ENCODE measurements at places on chromosomes 5 and 9.

- DNase-seq, result peak; percentile 94
Observed at GRCh38 chr5:168681556-168682183, 102.5 kb upstream of the PANK3 start.

DNA sequence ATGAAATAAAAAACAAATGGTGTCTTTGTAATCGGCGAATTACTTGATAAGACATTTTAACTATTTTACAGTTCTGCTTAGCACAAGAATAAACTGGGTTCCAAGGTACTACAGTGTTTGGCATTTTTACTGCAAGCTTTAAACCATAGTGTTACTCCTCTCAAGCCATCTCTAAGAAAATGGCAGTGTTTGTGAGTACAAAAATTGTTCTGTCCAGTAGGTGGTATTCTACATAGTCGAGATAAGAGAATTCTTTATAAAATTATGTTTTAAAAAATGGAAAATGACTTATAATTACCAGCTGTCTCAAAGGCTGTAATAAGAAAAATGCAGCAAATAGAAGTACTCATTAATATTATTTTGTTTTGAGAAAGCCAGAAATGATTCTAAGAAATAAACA is 3.2 kb downstream of the SMIM15 start:
- no peak for DNase-seq

DNA sequence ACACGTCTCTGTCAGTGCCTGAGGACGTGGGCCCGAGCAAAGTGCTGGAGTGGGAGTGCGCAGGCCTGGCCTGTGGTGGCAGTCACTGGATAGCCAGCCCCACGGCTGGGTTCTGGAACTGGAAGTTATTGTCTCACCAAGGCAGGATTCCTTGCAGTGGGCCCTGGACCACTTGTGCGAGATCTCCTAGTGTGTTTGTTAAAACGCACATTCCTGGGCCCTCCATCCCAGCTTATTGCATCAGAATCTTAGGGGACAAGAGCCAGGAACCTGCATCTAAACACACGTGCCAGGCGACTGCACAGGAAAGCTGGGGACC is 26.9 kb downstream of the PTPA start:
- no peak for DNase-seq

- peak; percentile 14 for DNase-seq
Observed at GRCh38 chr5:105587963-105588662, 2025.5 kb upstream of the NUDT12 start.

- DNase-seq, result no peak
Observed at GRCh38 chr5:61674378-61674777, 342.3 kb downstream of the ZSWIM6 start.

- no peak for DNase-seq
Observed at GRCh38 chr9:133703591-133704399, 34.4 kb downstream of the SARDH start.

GRCh38 chr9:109805050-109805449 is 25.1 kb downstream of the PALM2AKAP2 start:
- DNase-seq, result no peak

- DNase-seq, result peak; percentile 87
Observed at GRCh38 chr9:116154976-116155697, 1.5 kb downstream of the PAPPA start.

- no peak for DNase-seq
Observed at GRCh38 chr5:121862801-121863200, 11.1 kb downstream of the FTMT start.

GRCh38 chr5:13029211-13029610 is 915.3 kb downstream of the DNAH5 start:
- no peak for DNase-seq

DNA sequence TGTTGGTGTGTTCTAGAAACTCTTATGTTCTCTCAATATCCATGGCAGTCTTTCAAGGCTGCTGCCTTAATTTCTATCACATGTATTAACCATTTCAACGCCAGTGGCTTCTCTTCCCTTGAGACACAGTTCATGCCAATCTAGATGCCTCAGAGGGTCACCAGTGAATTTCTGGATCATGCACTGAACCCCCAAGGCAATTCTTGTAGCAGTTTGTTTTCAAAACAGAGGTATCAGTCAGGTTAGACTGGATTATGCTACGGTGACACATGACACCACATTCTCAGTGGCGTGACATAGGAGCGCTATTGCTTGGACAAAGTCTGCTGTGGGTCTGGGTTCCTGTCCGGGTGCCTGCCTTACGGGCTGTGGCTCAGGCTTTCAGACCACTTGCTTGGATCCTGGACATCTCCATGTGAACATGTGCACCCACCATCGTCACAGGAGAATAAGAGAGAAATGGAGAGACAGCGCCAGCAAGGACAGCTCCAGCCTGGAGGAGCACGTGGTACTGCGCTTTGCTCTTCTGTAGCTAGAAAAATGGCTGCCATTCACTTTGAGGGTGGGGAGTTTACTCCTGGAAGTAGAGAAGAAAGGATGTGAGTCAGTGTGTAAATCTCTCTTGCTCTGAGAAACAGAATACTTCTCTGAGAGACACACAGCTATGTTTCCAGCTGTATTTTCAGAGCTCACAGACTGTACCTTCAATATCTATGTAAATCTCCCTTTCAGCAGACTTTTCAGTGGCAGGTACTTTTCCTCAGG is 329.3 kb upstream of the ADCY2 start:
- no peak for DNase-seq

DNA sequence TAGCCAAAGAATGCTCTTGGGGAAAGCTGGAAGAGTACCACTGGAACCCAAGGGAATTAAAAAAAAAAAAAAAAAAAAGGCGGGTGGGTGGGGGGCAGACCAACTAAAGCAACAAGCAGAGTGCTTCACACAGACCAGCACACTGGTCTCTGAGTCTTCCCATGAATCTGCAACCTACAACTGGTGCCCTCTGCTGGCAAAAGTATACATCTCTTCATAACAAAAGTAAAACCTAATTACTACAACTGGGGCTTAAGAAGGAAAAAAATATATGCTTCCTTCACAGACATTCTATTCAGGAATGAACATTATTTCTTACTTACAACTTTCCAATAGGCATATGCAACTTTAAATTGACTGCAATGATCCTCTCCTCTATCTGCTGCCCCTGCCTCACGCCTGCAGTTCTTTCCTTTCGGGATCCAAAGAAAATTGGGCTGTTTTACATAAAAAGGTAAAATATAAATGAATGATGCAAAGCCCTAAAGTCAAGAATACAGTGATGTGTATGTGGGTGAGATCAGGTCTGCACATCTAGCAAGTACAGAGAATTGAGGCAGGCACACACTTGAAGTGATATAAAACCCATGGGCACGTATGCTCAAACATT is 7.2 kb upstream of the KLHL3 start:
- DNase-seq, result peak; percentile 87

GRCh38 chr9:121483049-121483448 is 16.6 kb downstream of the GGTA1 start:
- DNase-seq, result no peak

- peak; percentile 27 for DNase-seq
Observed at GRCh38 chr5:114448481-114448880, 86.6 kb downstream of the KCNN2 start.

- no peak for DNase-seq
Observed at GRCh38 chr5:96468956-96469355, 35.9 kb upstream of the PCSK1 start.

DNA sequence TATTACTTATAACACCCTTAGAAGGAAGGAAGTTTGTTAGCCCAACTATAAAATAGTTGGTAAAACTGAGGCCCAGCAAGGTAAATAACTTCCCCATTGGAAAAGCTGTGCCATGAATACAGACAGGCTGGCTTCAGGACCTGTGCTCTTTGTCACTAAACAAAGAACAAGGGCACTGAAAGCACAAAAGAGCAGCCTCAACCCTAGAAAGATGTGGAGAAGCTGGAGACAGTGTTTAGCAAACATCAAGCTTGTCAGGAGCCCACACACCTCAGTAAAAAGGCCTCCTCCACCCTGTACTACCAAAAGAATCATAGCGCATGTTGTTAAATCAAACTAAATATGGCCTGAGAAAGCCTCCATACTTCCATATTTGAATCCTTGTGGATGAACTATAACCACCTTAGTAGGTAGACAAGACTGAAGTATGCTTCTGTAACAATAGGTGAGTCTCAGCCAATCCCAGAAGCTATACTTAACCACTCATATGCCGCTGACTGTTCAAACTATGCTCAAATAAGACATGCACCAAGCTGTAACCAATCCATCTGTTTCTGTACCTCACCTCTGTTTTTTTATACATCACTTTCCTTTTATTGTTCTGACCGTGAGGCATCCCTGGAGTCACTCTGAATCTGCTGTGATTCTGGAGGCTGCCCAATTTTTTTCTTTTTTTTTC is 18.4 kb upstream of the SCGB3A2 start:
- DNase-seq, result no peak

DNA sequence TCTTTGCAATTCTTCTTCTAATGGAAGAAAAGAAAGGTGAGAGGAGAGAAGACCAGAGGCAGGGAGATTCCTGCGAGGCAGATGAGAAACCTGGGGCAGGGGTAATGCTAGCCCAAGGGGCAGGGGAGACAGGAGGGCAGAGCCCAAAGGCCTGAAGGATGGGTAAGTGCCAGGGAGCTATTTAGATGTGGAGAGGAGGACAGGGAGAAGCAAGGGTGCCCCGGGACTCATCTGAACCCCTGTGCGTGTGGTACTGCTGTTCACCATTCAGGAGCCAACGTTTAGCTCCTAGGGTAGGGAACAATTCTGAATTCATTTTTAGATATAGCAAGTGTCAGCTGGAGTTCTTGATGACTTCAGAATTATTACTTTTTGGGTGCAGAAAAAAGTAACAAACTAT is 122.7 kb upstream of the ALDH1B1 start:
- no peak for DNase-seq

DNA sequence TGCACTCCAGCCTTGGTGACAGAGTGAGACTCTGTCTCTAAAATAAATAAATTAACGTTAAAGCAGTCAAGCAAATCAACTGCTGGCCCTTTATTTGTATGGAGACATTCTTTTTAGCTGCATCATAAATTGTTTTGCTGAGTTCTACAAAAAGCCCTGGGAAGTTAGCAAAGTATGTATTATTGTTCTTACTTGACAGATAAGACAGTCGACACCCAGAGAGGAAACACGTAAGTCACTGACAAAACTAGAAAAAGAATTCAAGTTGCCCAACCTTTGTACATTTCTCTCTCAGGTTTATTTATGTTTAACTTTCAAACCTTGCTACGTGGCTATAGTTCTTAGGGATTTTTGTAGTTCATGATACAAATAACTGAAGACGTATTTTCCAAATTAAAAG is 40.4 kb upstream of the MACIR start:
- DNase-seq, result peak; percentile 98

- no peak for DNase-seq
Observed at GRCh38 chr5:150160448-150161081, 4.9 kb upstream of the PDGFRB start.

DNA sequence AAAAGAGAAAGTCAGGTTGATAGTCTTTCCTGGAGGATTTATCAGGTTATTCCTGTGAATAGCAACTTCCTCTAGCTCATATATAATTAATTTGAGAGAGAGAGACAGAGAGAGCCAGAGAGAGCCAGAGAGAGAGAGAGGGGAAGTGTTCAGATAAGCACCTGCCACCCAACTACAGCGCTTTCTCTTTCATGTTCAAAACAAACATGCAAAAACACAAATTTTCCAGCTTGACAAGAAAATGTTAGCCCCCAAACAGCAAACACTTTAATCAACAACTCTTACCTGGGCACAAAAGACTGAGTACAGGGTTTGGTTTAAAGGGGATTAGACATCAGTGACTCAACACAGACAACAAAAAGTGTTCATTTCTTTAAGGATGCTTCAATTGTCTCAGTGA is 61.7 kb upstream of the PLPP6 start:
- no peak for DNase-seq

GRCh38 chr9:83956086-83956435 is 24.0 kb downstream of the HNRNPK start:
- DNase-seq, result peak; percentile 33

GRCh38 chr9:81534138-81534875 is 155.0 kb downstream of the TLE1 start:
- no peak for DNase-seq

GRCh38 chr9:122791872-122792669 is 3.3 kb downstream of the OR5C1 start:
- DNase-seq, result no peak

- DNase-seq, result no peak
Observed at GRCh38 chr9:91603932-91604331, 180.3 kb upstream of the NFIL3 start.

- DNase-seq, result no peak
Observed at GRCh38 chr5:147092044-147092443, 142.8 kb upstream of the STK32A start.

DNA sequence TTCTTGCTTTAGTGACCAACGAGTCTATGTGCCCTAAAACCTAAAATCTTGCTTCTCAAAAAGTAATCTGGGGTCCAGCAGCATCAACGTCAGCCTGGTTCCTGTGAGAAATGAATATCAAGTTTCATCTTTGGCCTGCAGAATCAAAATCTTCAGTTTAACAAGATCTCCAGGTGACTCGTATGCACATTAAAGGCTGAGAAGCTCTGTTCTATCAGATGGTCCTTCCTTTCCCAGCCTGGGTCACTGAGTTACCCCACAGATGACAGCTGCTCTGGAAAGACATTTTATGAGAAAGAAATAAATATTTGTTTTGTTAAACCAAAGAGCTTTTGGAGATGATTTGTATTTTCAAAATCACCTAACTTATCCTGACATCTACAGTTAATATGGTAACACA is 75.8 kb downstream of the ADAMTSL1 start:
- DNase-seq, result no peak

DNA sequence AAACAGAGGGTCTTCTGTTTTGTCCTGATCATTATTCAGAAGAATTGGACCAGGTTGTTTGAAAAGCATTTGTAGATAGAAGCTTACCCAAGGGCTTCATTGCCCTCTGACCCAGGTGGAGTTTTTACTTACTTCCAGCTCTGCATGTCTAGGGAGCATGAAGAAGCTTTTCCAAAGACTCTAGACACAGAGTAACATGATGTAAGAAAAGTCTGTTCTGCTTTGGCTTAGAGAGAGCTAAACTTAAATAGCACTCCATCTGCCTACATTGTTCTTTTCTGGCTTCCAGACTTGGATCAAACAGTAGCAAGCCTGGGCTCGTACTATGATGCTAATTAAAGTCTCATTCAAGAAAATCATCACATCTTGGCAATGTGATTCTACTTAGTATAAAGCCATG is 112.1 kb downstream of the SNCAIP start:
- DNase-seq, result no peak

DNA sequence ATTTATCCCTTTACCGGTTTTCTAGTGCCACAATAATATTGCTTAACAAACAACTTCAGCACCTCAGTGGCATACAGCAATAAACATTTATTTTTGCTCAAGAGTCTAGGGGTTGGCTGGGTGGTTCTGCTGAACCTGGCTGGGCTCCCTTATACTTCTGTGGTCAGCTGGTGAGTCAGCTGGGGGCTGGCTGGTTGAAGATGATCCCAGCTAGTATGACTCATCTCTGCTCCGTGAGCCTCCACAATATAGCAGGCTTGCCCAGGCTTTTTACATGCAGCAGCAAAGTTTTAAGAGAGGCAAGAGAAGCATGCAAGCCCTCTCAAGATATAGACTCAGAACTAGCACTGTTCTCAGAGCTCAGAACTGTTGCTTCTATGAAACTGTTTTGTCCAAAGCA is 523.5 kb upstream of the CLINT1 start:
- DNase-seq, result peak; percentile 95

DNA sequence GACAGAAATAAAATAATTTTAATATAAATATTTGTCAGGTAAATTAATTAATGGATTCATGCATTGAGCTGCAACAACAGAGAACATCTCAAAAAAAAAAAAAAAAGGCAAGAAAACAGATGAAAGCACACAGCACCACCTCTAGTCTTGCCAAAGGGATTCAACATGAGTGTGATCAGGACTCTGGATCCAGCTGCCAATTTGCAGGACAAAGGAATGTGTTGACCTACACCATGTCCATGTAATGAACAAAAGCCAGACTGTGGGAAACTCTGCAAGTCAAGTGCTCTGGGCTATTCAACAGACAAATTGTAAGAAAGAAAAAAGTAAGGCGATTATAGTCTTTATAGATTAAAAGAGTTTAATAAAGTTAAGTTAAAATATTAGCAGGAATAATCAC is 769.3 kb downstream of the TLR4 start:
- no peak for DNase-seq
